Renal cortical epithelial cell (primary cell): ENCODE measurements at places on chromosomes 4 and X.

GRCh38 chr4:120821029-120821428, 101.5 kb downstream of the PRDM5 start:
- no peak for DNase-seq

DNA sequence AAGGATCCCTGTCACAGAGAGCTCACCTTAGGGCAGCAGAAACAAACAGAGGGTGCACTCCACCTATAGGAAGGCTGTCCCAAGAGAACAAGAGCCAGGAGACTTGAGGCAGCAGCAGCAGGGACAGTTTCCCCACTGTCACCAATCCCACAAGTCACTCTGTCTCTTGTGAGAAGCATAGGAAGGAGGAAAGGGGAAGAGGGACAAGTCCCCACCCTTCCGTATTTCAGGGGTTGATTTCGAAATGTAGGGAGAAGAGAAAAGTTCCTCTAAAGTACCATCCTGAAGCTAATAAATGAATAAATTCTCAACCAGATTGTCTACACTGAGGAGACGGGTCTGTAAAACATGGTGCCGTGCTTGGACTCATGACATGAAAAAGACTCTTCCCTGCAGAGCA, 9.5 kb upstream of the TLR8 start:
- no peak for DNase-seq

DNA sequence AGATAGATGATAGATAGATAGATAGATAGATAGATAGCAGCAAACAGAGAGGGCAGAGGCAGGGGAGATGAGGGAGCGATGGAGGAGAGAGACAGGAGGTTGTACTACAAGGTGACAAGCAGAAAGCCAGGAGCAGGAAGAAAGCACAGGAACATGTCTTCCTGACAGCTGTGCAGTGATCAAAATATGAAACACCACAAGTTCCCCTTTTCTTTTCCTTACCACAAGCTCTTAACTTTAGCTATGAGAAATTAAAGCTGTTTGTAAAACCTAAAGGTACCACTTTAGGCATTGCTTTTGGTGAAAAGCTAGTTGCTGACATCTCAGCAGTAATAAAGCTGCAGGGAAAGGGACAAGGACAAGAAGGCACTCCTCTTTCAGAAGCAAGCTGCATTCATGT, 9.1 kb upstream of the MAGED4B start:
- DNase-seq: no peak

DNA sequence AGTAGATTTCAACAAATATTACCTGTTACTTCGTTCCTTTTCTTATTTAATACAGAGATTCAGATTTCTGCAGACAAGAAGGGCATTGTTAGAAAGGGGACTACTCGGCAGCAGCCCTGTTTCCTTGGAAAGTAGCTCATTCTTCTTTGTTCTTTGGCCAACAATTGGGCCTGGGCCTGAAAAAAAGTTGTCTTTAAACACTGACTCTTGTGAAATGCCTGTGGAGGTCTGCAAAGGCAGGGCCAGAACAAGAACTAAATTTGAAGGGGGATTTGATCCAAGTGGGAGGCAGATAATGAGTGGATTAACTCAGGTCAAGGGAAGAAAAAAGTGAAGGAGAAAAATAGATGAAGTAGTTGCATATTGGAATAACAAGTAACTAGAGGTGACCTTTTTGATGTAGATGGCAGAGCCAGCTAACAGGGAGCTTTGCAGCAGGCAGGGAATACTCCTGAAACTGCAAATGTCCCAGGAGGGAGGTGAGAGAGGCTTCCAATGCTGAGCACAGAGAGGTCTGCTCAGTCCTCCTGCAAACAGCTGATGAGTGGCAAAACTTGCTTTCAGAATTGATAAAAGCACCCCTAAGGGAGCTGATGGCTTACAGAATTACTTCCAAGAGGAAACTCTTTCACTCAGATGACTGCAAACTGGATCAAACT, 393.2 kb upstream of the HS3ST1 start:
- no peak for DNase-seq

DNA sequence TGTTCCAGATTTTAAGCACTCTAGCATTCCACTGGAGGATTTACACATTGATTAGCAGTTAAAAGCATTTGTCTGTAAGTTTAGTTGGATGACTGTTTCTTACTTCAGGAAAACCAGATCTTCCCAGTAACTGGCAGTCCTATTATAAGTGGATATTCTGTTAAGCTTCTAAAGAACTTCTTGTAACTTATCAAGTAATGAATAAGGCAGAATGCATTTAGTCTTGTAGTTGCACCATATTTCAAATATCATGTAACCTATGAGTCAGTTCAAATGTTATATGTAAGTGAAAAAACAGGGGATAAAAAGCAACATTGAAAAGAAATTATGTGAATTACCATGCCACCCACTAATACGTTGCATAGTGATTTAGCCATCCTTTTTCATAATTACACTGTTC, 30.2 kb upstream of the TENM3 start:
- no peak for DNase-seq

DNA sequence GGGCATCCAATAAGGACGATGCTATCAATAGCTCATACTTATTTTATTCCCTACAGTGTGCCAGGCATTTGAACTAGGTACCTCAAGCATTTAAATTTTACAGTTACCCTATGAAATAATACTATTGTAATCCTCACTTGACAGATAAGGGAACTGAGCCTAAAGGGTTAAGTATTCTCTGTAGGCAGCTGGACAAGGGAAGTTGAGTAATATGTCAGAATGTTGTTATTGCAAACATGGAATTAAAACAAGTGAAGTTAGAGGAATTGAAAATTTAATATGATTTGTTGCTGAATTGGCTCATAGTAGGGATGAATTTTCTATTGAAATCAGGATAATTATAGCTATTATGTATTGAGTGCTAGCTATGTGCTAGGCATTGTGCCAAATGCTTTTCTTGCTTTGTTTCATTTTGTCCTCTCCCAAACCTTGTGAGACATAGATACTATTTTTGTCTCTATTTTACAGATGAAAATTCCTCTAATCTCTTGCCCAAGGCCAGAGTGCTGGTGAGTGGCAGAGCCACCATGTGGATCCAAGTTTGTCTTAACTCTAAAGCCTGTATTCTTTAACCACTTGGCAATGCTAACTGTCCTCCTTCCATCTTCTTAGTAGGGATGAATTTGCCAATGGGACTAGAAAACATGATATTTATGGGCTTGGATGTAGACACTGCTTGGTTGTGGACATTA, 58.1 kb downstream of the TMEM164 start:
- DNase-seq: no peak

GRCh38 chr4:54727346-54727745, 69.6 kb downstream of the KIT start:
- no peak for DNase-seq
